ENCODE measurements at places on chromosomes 6 and 20.

- no peak for DNase-seq
These were observed 8.5 kb upstream of the RAET1E start for GRCh38 chr6:149906405-149906804.

GRCh38 chr6:119158057-119158848, 79.8 kb upstream of the FAM184A start:
- DNase-seq, result peak; percentile 97

- DNase-seq, result peak; percentile 44
These were observed 92.0 kb downstream of the ATXN1 start for GRCh38 chr6:16669227-16669626.

DNA sequence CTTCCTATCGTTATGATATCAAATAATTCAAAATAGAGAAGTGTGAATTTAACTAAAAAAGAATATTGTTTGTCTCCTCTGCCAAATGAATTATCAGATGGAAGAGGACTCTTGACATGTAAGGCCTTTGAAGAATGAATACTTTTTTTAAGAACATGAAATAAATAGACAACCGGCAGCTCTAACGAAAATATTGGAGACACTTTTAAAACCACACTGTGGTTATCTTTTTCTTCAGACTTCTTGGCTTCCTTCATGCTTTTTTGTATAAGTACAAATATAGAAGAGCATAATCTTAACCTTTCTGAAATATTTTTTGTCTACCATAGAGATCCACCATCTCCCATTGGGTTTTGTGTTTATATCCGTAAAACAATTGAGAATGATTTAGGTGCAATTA, 115.2 kb upstream of the SCGN start:
- no peak for DNase-seq

DNA sequence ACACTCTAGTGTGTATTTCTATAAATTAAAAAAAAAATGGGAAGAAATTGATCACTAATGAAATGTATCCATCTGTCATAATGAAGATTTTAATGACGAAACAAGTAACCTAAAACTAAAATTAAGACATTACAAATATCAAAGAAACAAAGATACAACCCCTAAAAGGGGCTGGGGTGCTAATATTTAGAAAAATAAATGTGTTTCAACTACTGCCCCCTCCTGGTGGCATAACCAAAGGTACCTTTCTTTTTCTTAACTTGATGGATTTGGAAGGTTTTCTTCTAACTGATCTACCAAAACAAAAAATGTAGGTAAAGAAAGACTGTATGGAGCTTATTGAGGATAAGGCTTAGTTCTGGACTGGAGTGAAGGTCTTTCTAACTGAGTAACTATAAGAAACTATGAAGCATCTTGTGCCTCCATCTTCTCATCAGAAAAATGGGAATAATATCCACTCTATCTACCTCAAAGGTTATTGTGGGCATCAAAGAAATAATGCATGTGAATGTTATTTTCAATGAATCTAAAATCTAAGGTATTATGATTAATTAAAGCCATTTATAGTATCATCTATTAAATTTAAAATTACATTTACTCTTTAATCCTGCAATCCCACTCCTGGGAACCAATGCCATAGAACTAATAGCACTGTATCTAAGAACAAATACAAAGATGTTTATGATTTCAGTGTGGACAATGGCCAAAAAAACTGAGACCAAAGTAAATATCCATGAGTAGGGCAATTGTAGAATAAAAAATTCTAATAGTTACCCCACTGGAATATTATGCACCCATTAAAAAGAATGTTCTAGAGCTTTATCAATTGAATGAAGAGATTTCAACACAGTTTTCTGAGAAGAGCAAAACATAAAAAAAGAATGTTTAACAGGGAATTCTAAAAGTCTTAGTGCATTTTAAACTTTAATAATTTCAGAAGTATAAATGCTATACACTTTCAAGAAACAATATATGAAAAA, 117.2 kb downstream of the BACH2 start:
- no peak for DNase-seq

DNA sequence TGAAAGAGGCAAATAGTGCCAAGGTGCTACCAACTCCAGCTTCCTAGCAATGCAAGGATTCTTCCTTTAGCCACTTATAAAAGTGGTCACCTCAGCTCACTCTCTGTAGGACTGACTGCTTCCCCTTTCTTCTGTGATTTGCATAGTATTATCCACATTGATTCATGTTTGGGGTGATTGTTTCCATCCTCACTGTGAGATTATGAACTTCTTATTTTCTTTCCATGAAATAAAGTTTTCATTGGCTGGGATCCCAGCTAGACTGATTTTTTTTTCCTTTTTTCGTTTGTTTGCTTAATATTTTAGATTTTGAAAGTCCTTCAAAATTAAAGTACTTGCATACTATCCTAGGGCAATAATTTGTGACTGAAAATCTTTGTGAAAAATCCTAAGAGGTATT, 50.5 kb downstream of the EYA4 start:
- no peak for DNase-seq

DNA sequence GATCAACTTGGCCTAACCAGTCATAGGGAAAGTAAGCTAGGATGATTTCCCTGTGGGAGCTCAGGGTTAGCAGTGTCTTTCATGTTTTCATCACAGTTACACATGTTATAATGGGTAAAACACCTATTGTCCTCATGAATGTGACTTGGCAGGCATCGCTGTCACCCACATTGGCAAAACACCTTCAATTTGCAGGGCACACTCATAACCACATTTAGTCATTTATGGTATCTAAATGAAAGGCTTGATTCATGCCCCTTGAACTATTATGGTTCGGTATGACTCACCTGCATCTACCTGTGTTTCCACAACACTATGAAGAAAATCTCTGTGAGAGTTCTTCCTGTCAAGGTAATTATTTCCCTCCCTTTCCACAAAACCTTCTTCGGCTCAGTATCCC, 49.2 kb downstream of the FRK start:
- DNase-seq, result no peak

GRCh38 chr6:27757307-27757706, 154.9 kb downstream of the OR2B2 start:
- DNase-seq, result no peak

- DNase-seq, result no peak
These were observed 74.1 kb downstream of the ASXL1 start for GRCh38 chr20:32432277-32432676.

- peak; percentile 25 for DNase-seq
These were observed 108.8 kb downstream of the SMLR1 start for GRCh38 chr6:130935978-130936377.

GRCh38 chr6:161211380-161212035, 62.4 kb downstream of the AGPAT4 start:
- DNase-seq, result no peak

- peak; percentile 76 for DNase-seq
These were observed 84.7 kb upstream of the RNF24 start for GRCh38 chr20:4099905-4100675.

DNA sequence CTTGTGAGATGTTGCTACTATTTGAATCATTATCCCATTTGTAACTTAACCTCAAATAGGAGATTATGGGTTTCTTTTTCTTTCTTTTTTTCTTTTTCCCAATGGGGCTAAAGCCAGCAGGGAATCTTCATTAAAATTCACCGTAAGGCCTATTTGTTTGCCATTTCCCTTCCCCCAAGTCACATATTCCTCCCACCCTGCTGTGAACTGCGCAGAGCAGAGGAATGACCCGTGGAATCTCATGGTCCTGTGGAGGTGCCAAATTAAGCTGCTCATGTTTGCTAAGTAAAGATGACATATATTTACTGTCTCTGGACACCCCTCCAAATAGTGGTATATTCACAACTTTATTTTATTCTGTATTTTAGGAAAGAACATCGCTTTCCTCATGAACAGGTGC, 699.3 kb downstream of the RNF144B start:
- DNase-seq, result no peak

- no peak for DNase-seq
These were observed 20.3 kb downstream of the CCDC170 start for GRCh38 chr6:151514000-151514730.

Data from AG10803 (cell line).